Colonic mucosa (tissue), 4 donors: ENCODE measurements at places on chromosomes 6 and 20.

DNA sequence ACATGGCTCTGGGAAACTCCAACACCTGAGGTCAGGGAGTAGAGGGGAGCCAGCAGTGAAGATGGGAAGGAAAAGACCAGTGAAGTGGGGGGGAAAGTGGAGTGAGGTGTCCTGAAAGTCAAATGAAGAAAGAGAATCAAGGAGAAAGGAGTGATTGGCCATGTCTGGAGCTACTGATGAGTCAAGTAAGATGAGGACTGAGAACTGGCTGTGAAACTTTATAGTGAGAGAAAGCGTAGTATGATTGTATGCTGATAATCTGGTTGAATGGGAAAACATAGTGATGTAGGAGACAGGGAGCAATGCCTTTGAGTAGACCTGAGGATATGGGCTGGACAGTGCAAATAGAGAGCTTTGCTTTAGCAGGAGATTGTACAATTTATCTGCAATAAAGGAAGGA, 183.6 kb upstream of the GMDS start:
- DNase-seq, result no peak

DNA sequence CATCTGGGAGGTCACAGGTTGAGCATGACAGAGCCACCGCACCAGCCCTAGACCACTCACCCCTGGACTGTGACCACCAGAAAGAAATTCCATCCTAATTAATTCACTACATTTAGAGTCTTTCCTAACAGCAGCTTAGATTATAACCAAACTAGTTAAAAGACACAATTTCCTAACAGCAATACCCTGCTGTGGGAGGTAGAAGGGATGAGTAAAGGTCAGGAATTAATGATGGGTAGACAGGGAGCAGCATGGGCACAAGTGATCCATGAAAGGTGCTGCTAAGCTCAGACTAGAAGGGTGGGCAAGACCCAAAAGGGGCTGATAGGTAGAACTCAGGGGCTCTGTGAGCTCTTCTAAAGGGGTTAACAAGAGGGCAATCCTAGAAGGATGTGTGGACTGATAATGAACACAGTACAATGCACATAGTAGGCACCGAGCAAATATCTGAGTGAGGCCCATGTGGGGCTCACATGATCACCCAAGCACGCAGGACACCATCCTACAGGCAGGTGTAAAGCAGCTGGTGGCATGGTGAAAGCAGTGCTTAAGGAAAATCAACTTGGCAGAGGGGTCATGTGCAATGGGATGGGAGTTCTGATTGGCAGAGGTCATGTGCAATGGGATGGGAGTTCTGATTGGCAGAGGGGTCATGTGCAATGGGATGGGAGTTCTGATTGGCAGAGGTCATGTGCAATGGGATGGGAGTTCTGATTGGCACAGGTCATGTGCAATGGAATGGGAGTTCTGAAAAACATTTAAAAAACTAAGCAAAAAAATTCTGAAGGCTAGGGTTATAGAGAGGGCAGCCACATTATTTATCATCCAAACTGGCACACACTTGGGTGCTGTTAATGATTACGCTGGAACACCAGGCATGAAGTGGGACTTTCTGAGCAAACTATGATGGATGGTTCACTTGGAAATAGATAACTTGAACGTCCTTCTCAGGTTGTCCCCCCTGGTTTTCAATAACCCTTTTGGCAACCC, 188.2 kb upstream of the FOXQ1 start:
- no peak for DNase-seq

DNA sequence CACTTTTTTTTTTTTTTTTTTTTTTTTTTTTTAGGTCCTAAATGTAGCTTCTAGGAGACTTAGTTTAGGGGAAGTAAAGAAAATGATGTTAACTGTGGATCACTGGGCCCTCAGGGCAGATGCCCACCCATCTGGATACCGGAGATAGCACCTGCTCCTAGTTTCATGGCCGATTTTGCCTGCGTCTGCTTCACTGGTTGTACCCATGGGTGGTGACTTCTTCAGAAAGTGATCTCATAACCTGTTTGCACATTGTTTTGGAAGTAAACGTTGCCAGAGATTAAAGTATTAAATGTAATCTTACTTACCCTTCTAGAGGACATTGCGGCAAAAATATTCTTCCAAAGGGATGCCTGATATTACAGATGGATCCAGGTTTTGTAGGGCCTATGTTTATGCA, 79.8 kb upstream of the SGK1 start:
- no peak for DNase-seq

GRCh38 chr20:37379967-37380828, 34.3 kb downstream of the SRC start:
- peak; percentile 49 for DNase-seq

GRCh38 chr6:26195376-26195923, 108.2 kb downstream of the HFE start:
- peak; percentile 94 for DNase-seq
